Omental fat pad (tissue), 4 donors: ENCODE measurements at places on chromosomes 5 and 9.

- DNase-seq: no peak
Measured at GRCh38 chr5:21623831-21624230, 1229.3 kb downstream of the CDH12 start.

- DNase-seq: no peak
Measured at GRCh38 chr5:166909040-166909439, 1382.4 kb upstream of the WWC1 start.

DNA sequence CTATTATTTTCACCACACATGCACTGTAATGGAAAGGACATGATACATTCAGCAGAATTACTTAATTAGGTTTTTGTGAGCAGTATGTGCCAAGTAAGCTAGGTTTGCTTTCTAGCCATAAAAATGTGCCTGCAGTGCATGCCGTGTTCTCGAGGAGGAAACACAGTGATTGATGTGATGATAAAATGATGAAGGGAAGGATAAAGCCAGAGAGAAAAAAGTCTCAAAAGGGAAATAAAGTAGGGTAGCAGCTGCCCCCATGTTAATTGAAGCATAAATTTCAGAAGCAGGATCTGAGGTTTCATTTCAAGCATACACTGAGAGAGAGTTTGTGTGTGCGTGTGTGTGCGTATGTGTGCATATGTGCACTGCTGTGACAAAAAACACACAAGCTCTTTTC, 714.2 kb upstream of the C9orf72 start:
- DNase-seq: no peak

DNA sequence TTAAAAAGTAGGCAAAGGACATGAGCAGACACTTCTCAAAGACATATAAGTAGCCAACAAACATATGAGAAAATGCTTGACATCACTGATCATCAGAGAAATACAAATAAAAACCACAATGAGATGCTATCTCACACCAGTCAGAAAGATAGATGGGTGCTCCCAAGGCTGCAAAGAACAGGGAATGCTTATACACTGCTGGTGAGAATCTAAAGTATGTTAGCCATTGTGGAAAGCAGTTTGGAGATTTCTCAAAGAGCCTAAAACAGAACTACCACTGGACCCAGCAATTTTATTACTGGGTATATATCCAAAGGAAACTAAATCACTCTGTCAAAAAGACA, 154.2 kb downstream of the NDUFS4 start:
- no peak for DNase-seq

DNA sequence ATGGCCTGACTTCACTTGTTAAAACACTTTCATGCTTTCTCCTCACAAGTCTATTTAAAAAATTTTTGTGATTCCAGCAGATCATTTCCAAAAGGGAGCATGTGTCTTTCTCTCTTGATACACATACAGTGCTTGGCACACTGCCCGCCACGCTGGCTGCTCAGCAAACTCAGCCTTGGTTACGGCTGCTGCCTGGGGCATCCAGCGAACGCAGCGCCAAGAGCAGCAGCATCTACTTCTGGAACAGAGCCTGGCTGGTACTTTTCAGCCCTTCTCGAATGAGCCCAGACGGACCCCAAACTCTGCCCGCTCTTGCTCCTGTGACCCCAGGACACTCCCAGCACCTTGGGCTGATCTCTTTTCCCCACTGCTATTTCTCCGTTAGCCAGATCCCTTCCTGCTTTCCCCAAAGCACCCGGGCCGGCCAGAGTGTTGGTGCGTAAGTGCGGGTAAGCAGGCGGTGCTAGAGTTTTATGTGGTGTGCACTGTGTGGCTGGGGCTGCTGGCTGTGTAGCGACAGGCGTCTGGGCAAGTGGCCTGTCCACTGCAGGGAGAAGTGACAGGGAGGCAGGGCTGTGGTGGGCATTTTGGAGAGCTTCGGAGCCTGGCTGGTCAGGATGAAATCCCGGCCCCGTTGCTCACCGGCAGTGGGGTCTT, 73.2 kb downstream of the SH3PXD2B start:
- DNase-seq: no peak
